ENCODE measurements at places on chromosomes 1 and 21. TPM values are rescaled to one million over a fixed set of nuclear protein-coding genes. Genes with fewer than 3 reads are reported as not detected.
A peak's percentile ranks its signal among the peaks of the same experiment; 100 is the strongest.

GRCh38 chr1:167427848-167428247 lies 90.5 kb downstream of the CD247 start:
- no peak for DNase-seq

DNA sequence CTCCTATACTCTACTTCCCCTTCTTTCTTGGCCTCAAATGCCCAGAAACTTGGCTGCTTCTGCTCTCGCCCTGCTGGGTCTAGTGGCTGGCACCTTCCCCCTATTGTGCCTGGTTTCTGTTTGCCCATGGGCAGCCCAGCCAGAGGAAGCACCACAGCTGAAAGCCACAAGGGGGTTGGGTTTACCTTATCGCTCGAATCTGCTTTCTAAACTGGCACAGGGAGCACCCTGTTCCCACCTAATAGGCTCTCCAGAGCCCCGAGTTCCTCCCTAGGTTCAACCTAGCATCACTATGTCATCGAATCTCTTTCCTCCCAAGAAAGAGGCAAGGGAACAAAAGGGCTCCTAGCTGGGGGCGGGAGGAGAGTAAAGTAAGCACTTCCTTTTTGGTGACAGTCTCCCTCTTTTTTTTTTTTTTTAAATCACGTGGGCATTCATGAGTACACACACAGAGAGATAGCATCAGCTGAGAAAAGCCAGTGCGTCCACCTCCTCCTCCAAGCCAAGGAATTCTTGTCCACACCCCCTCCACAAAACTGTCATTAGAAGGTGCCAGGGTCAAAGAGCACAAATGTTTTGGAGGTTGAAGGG lies 72.8 kb downstream of the PLEKHA6 start:
- DNase-seq = peak; percentile 75

- no peak for DNase-seq
Observed at GRCh38 chr1:164366014-164366413, 193.0 kb upstream of the PBX1 start.

GRCh38 chr21:25539606-25540005 lies 67.7 kb downstream of the MRPL39 start:
- no peak for DNase-seq

CEPT1 gene
- 57.6 TPM for total RNA-seq

ADGRL4 gene
- 31.9 TPM for total RNA-seq

VHLL gene
- not detected for total RNA-seq

Measured in upper lobe of right lung (tissue), 1 donor.